ENCODE measurements at places on chromosomes 4 and X.
A peak's percentile ranks its signal among the peaks of the same experiment; 100 is the strongest.

DNA sequence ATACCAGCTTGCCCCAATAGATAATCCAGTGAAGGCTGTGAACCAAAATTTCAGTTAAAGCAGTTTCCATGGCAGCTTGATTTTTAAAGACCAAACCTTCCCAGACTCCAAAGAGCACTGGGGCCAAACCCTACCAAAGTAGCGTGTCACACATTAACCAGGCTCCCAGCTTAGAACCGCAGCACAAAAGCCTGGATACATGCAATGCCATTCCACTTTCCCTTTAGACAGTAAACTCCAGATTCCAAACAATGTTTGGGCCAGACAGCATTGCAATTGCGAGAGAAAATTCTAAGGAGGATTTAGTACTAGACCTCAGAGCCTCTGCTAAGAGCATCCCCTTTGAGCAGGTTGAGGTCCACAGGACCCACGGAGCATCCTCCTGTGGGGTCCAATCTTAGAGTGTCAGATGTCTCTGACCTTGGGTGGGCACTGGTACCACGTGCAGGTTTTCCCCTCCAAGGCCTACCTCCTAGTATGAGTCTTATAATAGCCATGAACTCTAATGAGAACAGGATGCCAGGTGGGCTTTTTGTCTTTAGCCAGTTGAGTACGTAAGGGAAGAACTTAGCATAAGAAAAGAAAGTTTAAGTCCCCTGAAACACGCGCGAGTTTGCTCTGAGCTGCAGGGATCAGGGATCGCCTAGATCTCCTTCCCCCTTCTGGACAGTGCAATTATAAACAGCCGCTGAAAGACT lies 38.8 kb downstream of the MGARP start:
- DNase-seq, result no peak

DNA sequence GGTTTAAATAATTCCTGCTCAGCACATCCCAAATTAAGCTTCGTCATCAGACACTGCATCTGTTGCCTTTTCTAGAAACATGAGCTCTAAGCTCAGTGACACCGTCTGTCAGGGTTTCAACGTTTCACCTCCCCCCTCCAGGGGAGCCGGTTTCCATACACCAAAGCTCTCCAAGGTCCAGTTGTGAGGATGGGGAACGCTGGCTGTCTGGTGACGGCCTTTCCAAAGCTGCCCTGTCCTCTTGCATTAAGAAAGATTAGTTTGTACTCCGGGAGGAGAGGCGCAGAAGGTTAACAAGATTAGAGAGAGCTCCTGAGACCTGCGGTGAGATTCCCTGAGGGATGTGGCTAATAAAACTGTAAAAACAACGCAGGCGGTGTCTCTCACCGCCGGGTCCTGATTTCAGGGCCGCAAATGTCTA lies 43.2 kb downstream of the ASMT start:
- peak; percentile 39 for DNase-seq

GRCh38 chr4:2442175-2442993 lies 23.6 kb downstream of the CFAP99 start:
- no peak for DNase-seq

DNA sequence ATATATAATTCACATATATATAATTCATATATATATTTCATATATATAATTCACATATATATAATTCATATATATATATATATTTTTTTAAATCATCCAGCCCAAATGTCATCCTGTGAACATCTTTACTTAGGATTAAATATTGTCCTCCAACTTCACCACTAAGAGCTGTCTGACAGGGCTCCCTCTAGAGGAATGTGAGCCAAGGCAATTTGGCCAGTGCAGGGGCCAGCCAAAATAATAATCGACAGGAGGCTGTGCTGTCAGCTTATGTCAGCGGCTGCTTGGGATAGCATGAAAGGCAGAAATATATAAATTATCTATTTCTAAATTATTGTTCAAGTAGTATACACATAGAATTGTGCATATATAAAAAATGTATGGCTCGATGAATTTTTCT lies 29.5 kb downstream of the EGFL6 start:
- DNase-seq, result no peak

- DNase-seq, result no peak
Measured at GRCh38 chrX:87572901-87573300, 55.3 kb downstream of the KLHL4 start.

DNA sequence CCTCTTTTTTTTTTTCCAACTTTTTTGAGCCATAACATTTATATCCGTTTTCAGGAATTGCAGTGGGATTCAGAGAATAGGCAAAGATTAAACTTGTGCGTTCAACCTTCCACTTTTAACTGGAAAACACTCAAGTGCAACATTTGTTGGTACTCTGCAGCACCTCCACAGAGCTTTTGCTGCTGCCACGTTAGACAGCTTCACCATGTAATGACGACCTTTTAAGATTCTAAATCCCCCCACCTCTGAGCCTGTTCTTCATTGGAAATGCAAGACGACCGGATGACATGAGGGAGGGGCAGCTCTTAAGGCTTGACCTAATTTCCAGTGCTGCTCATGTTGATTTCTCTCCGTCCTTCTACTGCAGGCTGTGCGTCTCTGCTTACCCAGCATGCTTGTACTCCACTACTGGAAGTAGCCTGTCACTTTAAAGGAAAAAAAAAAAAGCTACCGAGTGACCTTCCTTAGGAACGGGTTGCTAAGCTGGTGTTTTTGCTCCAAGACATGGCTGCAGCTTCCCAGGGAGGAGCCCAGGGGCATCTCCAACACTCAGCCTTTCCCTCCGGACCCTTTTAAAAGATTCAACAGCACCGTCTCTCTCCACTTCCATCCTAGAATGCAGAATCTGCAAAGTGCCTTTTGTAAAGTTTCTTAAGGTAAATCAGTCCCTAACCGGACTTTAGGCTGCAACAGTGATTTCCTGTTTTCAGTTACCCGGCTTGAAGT lies at the start of gene CC2D2A:
TSS of gene CC2D2A (plus strand) at position 481 of the 726 bp plus-strand sequence. CDS start 6,051 bp downstream, outside the sequence.
- no peak for DNase-seq

DNA sequence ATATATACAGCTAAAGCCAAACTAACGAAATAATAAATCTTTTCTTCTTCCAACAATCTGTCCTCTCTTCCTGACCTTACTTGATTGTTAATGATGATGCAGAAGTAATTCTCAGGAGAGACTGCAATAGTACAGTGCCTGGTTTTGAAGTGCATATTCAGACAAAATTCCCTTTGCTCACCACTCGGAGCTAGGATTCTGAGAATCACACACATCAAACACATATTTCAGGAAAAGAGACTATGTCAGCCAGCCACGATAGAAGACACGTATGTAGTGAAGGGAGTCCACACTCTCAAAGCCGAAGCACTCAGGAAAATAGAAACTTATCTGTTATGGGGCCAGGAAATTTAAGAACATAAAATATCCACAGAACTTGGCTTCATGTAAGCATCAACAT lies 362.5 kb upstream of the FAT1 start:
- no peak for DNase-seq

DNA sequence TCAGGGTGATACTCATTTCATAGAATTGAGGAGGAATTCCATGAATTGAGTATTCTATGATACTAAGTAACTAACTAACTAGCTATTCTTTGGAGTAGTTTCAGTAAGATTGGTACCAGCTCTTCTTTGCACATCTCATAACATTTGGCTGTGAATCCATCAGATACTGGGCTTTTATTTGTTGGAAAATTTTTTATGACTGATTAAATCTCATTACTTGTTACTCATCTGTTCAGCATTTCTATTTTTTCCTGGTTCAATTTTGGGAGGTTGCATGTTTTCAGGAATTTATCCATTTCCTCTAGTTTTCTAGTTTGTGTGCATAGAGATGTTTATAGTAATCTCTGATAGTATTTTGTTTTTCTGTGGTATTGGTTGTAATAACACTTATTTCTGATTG lies 70.8 kb upstream of the FREM3 start:
- DNase-seq, result no peak

- DNase-seq, result no peak
Measured at GRCh38 chrX:119693996-119694451, 1.1 kb upstream of the SEPTIN6 start.

- DNase-seq, result no peak
Measured at GRCh38 chrX:101230636-101231035, 11.1 kb downstream of the DRP2 start.

GRCh38 chr4:38469410-38469809 lies 194.6 kb upstream of the KLF3 start:
- no peak for DNase-seq

DNA sequence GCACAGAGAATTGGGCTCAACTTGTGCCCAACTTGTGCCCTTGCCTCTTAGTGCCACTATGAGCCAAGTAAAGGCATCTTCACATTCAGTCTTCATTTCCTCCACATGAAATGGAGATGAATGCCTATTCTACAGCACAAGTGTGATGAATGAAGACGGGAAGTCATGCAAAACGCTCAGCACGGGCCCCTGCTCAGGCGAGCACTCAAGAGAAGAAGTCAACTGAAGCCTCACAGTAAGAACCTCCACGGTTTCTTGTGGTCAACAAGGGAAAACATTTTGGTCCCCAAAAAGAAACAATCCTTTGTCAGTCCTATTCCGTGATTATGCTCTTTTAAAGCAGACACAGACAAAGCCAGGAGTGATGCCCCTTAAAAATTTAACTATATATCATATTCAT lies 87.0 kb downstream of the IRF2 start:
- DNase-seq, result no peak

DNA sequence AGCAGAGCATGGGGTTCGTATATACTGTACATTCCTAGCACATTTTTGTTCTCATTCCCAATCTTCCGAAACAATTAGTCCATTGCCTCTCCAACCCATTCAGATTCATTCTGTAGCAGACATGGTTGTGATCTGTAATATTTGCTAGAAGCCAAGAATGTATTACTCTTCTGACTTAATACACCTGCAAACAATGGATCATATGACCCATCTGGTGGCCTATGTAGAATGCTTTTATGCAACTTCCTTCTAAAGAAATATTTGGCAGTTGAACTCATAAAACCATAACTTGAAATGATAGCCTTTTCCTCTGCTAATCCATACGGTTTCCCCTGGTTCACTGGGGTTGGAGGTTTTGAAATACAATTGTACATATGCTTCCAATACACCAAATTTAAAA lies 32.8 kb upstream of the SGMS2 start:
- DNase-seq, result no peak

- no peak for DNase-seq
Measured at GRCh38 chr4:48266781-48267180, 2.9 kb downstream of the TEC start.

DNA sequence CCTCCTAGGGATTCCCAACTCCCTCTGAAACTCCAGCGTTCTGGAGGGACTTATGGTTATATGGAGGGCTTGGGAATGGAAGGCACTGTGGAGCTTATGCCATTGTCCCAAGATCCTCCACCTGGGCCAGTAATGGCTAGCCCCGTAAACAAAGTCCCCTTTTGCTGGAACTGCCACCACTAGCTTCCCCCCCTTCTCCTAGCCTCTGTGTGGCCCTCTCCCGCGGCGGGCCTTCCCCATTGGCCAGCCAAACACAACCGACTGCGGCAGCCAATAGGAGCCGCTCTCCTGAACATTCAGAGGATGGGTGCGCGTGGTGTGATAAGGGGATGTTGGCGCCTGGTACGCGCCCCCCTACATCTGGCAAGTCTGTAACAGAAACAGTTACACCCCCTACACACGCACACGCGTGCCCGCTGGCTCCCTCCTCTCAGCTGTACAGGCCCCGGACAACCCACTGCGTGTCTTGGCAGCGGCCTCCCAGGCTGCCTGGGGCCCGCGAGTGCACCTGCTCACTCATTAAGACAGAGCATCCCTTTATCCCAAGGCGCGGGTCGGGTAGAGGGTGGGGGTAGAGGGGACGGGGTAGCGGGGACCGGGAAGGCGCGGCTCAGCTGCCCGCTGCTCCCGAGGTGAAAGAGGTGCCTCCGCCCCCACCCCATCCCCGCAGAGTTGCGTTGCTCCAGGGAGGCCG lies 863 bp upstream of the RAB33A start:
- peak; percentile 76 for DNase-seq
